Caco-2 (cell line): ENCODE measurements at places on chromosomes 16 and 17.

- no peak for DNase-seq
Measured at GRCh38 chr17:59496178-59496577, 69.2 kb upstream of the DHX40 start.

DNA sequence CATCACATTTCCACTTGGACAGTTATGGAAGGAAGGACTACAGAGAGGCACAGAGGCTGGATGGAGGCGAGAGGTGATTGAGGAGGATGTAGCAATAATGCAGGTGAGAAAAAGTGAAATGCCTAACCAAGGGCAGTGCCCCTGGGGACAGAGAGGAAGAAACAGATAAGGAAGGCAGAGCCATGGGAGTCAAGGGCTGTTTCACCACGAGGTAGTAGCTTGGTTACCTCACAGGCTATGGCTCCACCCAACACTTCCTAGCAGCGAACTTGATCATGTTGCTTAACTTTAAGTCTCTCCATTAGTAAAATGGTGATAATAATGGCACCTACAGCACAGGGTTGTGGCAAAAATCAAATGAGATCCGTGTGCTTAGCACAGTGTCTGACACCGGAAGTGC is 83.9 kb downstream of the YPEL2 start:
- DNase-seq: no peak

GRCh38 chr16:50298075-50298460 is 31.7 kb downstream of the ADCY7 start:
- DNase-seq: no peak

GRCh38 chr17:58822148-58823050 is 66.7 kb downstream of the PPM1E start:
- DNase-seq: no peak

- DNase-seq: no peak
Measured at GRCh38 chr17:31680126-31680525, 178.9 kb downstream of the COPRS start.

DNA sequence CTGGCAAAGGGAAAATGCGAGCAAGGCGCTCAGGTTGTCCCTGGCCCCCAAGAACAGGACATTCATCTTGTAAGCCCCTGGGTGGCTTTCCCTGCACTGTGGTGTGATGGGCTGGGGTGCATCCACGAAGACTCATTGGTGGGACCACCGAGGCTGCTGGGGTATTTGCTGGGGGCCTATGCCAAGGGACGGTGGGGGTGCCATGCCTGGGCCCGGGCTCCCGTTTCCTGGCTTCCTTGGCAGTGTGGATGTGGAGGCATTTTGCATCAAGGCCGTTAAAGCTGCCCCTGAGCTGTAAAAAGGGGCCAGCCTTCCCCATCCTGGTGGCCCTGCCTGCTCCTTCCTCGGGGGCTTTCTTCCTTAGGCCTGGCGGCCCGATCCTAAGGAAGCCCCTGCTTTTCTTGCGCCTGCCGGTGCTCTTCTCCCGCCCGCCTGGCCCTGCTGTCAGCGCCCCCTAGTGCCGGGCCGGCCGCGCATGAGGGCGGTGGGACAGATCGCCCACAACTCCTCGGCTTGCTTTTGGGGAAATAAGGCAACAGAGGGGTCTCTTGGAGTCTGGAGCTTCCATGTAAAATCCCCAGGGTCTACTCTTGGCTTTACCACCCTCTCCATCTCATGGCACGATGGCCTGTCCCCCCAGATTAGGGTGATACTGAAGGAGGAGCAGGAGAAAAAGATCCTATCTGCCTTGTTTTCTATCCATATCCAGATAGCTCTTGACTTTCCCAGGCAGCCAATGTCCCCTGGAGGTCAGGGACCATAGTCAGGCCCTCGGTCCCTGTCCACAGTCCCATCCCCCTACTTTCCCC is 9.8 kb upstream of the TBX2 start:
- no peak for DNase-seq

DNA sequence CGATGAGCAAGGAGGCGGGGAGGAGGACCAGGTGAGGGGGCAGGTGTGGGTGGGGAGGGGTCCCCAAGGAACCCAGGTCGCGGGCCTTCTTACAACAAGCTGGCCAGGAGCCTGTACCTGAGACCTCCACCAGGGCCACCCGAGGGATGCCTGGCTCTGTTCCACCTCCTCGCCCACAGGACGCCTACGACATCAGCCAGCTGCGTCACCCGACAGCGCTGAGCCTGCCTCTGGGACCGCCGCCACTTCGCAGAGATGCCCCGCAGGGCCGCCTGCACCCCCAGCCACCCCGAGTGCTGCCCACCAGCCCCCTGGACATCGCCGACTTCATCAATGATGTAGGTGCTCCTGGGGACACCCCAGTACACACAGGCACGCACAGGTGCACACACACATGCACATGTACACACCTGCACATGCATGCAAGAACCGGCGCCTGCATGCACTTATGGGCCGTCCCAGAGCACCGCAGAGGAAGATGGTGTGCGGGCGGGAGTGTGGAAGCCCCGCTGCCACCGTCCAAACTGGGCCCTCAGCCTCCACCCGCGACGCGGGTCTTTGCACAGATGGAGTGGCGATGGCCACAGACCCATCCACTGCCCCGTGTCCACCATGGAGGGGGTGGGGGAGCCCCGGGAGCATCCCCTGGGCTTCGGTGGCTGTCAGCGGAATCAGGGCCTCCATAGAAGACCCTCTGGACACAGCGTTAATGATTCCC is 6.6 kb downstream of the SLC22A31 start:
- DNase-seq: no peak

GRCh38 chr16:30119428-30119827 is 3.6 kb downstream of the MAPK3 start:
- no peak for DNase-seq

DNA sequence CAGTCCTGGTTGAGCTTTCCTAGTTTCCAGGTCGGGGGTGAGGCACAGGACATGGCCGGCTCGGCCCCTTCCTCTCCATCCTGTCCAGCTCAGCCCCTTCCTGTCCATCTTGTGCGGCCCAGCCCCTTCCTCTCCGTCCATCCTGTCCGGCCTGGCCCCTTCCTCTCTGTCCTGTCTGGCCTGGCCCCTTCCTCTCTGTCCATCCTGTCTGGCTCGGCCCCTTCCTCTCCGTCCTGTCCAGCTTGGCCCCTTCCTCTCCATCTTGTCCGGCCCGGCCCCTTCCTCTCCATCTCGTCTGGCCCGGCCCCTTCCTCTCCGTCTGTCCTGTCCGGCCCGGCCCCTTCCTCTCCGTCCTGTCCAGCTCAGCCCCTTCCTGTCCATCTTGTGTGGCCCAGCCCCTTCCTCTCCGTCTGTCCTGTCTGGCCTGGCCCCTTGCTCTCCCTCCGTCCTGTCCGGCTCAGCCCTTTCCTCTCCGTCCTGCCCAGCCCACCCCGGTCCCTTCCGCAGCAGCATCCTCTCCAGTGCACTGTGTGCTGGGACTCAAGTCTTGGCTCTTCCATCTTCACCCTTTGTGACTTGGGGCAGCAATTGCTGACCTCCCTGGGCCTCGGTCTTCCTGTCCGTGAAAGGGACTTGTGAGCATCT is 5.5 kb upstream of the ZNF750 start:
- DNase-seq: no peak
